ENCODE measurements at places on chromosomes 7 and 10. TPM values are rescaled to one million over a fixed set of nuclear protein-coding genes. Genes with fewer than 3 reads are reported as not detected.

Gene CTAGE8
- 5.1 TPM for total RNA-seq

Gene ELFN1
- 3.7 TPM for total RNA-seq

Gene GDF10
- total RNA-seq = 0.20 TPM

Gene FAM25G
- total RNA-seq = not detected

Gene CRYGN
- total RNA-seq = 0.79 TPM

Gene FOXP2
- not detected for total RNA-seq

Gene LDB3
- total RNA-seq = 0.18 TPM

GRCh38 chr10:94108200-94108599, 114.5 kb downstream of the PLCE1 start:
- no peaks in the 10 kb centered on the region for H3K27me3 ChIP-seq
- no peak overlapping the region for H3K4me3 ChIP-seq
- no peaks in the 10 kb centered on the region for H3K4me1 ChIP-seq
- DNase-seq = no peak
- no peaks in the 10 kb centered on the region for H3K36me3 ChIP-seq
- no peak overlapping the region for H3K27ac ChIP-seq

DNA sequence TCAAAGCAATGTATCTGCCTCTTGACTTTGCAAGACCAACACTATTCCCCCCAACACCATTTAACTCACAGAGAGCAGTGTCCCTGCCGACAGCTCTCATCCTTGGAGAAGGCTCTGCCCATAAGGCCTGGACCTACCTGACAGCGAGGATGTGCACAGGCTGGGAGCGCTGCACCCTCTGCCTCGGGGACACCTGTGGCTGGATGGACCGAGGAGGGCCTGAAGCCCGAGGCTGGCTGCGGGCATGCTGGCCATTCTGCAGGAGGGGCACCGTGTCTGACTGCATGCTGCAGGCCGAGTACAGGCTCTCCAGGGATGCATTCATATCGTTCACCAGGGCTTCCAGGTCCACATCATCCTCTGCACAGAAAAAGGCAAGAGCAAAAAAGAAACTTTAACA, 108.4 kb downstream of the GRB10 start:
- H3K36me3 ChIP-seq = peaks cover 29% of the 10 kb centered on the region
- no peak for DNase-seq
- no peak overlapping the region for H3K27ac ChIP-seq
- no peaks in the 10 kb centered on the region for H3K27me3 ChIP-seq
- no peak overlapping the region for H3K4me3 ChIP-seq

- no peak for DNase-seq
- H3K4me3 ChIP-seq = peak overlapping the region; percentile 36
- no peaks in the 10 kb centered on the region for H3K27me3 ChIP-seq
- peaks cover 34% of the 10 kb centered on the region for H3K4me1 ChIP-seq
- no peaks in the 10 kb centered on the region for H3K36me3 ChIP-seq
Observed at GRCh38 chr7:36279200-36279925, 110.3 kb upstream of the ANLN start.

DNA sequence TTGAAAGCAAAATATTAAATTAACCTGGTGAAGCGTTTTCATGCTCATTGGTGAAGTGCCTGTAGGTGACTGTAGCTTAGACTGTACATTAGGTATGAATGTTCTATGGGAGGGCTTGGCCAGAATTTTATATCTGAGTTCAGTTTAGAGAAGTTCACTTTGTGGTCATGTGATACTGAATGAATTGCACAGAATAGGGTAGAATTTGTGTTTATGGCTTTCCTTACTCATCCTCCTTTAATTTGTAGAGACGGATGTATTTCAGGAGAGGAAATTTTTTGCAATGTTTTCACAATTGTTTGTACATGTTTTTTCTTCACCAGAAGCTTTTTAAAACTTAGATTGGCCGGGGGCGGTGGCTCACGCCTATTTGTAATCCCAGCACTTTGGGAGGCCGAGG, 32.3 kb downstream of the REEP3 start:
- no peaks in the 10 kb centered on the region for H3K4me1 ChIP-seq
- no peak for DNase-seq
- H3K36me3 ChIP-seq = no peaks in the 10 kb centered on the region

- no peaks in the 10 kb centered on the region for H3K27me3 ChIP-seq
- no peak overlapping the region for H3K4me3 ChIP-seq
- H3K4me1 ChIP-seq = no peaks in the 10 kb centered on the region
- no peak for DNase-seq
Observed at GRCh38 chr7:102415685-102416225, 17.6 kb upstream of the ORAI2 start.

GRCh38 chr10:132204078-132204780, 17.5 kb downstream of the DPYSL4 start:
- DNase-seq = no peak
- no peaks in the 10 kb centered on the region for H3K27me3 ChIP-seq
- H3K4me1 ChIP-seq = no peaks in the 10 kb centered on the region
- H3K36me3 ChIP-seq = no peaks in the 10 kb centered on the region
- H3K4me3 ChIP-seq = no peak overlapping the region

GRCh38 chr10:89360157-89360556, 17.7 kb upstream of the IFIT1B start:
- no peak overlapping the region for H3K27ac ChIP-seq
- H3K4me3 ChIP-seq = no peak overlapping the region
- H3K27me3 ChIP-seq = no peaks in the 10 kb centered on the region
- no peaks in the 10 kb centered on the region for H3K4me1 ChIP-seq
- H3K36me3 ChIP-seq = no peaks in the 10 kb centered on the region

DNA sequence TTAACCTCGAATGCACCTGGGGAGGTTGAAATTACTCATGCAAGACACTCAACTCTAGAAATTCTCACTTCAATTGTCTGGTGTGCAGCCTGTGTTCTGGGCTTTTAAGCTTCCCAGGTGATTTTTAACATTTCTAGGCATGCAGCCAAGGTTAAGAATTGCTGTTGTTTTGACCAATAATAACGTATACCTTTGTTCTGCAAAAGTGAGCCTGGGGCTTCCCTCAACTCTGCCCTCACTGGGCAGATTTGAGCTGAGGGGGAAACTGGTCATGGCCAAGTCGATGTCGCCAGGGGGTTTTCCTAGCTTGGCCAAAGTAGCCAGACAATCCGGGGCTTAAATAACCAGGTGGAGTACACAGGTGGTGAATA, 568 bp downstream of the PRSS2 start:
- H3K27me3 ChIP-seq = no peaks in the 10 kb centered on the region
- H3K36me3 ChIP-seq = no peaks in the 10 kb centered on the region
- H3K4me1 ChIP-seq = no peaks in the 10 kb centered on the region
- no peak overlapping the region for H3K4me3 ChIP-seq

GRCh38 chr10:98028168-98028770, 2.2 kb downstream of the CRTAC1 start:
- no peaks in the 10 kb centered on the region for H3K36me3 ChIP-seq
- H3K27ac ChIP-seq = no peak overlapping the region
- DNase-seq = peak; percentile 91
- no peak overlapping the region for H3K4me3 ChIP-seq
- no peaks in the 10 kb centered on the region for H3K4me1 ChIP-seq

DNA sequence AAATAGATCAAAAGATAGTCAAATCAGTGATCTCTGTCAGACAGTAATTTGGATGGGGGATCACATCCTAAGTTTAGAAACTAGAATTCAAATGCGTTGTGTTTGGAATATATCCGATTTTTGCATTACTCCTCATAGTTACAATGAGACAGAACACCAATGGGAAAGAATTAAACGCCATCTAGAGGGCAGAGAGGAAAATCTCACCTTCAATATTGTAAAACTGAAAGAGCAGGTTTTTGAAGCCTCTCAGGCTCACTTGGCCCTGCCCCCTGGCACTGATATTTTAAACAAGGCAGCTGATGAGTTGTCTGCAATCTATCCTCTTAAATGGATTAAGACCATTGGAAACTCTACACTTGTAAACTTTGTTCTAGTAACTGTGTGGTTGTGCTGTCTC, 17.7 kb downstream of the FRG2B start:
- no peak overlapping the region for H3K4me3 ChIP-seq
- no peak for DNase-seq
- no peaks in the 10 kb centered on the region for H3K27me3 ChIP-seq
- H3K27ac ChIP-seq = no peak overlapping the region

DNA sequence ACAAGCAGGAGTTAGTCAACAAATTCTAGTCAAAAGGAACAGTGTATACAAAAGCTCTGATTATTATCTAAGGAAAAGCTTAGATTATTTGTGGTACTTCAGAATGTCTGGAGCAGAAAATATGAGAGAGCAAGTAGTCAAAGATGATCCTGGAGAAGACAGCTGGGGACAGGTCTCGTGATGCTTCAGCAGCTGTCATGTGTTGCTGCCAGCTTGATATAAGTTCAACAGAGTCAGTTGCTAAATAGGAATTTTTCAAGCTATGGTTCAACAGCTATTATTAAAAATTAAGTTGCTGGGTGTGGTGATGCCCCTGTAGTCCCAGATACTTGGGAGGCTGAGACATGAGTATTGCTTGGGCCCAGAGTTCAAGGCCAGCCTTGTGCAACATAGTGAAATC, 240.0 kb upstream of the RHOBTB1 start:
- no peaks in the 10 kb centered on the region for H3K27me3 ChIP-seq
- no peaks in the 10 kb centered on the region for H3K4me1 ChIP-seq
- H3K36me3 ChIP-seq = no peaks in the 10 kb centered on the region
- H3K27ac ChIP-seq = no peak overlapping the region

DNA sequence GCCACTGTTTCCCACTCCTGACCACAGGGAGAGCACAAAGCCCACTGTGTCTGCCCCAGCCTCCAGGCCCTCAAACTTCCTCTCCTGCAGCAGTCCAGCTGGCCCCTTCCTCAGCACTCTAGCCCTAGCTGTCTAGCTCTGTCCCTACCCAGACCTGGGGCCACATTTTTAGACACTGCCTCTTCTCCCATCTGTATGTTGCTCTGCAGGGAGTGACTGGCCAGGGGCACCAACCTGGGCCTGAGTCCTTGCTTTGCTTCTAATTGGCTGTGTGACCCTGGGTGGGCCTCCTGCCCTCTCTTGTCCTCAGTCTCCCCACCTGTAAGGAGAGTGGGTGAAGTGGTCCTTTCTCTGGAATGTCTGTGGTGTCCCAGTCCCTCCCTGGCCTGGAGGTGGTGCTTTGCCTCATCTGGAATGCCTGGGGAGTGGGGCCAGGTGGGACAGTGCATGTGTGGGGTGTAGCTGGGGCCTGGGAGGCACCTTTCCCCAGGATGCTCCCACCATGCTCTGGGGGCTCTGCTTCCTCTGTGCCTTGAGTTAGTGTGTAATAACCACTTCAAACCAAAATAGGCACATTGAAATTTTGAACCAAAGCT, 25.1 kb downstream of the AQP1 start:
- H3K27me3 ChIP-seq = no peaks in the 10 kb centered on the region
- no peak for DNase-seq
- no peaks in the 10 kb centered on the region for H3K36me3 ChIP-seq
- no peak overlapping the region for H3K4me3 ChIP-seq
- no peak overlapping the region for H3K27ac ChIP-seq
- H3K4me1 ChIP-seq = no peaks in the 10 kb centered on the region

DNA sequence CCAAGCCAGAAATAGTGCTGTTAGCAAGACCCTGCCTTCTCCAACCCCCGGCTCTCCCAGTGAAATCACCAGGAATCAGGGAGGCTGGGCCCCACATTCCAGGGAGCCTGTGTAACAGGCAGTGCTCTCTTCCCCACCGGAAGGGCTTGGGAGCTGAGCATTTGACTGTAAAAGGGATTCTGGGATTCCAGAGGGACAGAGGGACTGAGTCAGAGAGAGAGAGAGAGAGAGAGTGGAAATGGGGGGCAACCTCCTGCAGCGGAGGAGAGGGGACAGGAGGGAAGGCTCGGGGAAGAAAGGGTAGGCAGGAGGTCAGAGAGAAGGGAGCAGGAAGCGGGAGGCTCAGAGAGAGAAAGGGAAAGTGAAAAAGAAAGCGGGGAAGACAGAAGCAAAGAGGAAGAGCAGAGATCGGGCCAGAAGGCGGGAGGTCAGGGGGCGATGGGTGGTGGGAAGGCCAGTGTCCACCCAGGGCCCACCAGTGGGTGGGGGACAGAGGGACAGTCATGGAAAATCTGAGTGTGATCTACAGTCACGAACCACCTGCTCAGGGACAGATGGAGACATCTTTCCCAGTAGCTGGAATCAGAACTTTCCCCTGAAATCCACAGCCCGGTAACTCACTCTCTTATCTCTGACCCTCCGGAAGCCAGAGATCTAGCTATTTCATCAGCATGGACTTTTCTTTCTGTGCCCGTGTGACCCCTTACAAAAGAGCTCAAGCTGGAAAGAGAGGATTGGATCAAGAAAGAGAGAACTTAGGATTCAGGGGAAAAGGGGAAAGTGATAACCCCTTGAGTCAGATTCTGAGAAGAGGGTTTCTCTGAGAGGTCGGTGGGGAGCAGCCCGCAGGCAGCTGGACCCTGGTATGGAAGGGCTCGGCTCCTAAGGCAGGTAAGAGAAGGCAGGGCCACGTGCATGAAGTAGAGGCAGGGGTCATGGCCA, 4.6 kb upstream of the SERPINE1 start:
- DNase-seq = peak; percentile 76
- H3K27me3 ChIP-seq = no peaks in the 10 kb centered on the region
- H3K27ac ChIP-seq = peak overlapping the region; percentile 73
- peaks cover 5% of the 10 kb centered on the region for H3K36me3 ChIP-seq
- H3K4me1 ChIP-seq = peaks cover 11% of the 10 kb centered on the region

DNA sequence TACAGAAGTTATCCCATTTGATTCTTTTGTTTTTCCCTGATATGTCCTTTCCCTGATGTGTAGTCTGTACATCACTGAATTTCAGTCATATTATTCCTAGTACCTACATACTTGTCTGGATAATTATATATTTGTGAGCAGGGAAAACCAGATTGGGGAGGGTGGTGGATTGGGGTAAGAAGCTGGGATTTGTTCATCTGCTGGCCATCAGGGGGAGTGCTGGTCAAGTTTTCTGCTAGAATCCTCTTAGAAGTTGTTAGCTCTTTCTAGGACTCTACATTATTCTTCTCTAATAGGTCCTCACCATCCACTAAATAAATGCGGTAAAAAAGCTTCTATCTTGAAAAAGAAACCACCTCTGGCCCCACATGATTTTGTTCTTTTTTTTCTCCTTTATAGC, 232.7 kb upstream of the TAC1 start:
- H3K36me3 ChIP-seq = no peaks in the 10 kb centered on the region
- H3K4me3 ChIP-seq = no peak overlapping the region
- H3K4me1 ChIP-seq = no peaks in the 10 kb centered on the region
- no peak overlapping the region for H3K27ac ChIP-seq
- no peaks in the 10 kb centered on the region for H3K27me3 ChIP-seq
- peak; percentile 48 for DNase-seq

- no peaks in the 10 kb centered on the region for H3K27me3 ChIP-seq
- H3K27ac ChIP-seq = no peak overlapping the region
- H3K36me3 ChIP-seq = no peaks in the 10 kb centered on the region
- H3K4me3 ChIP-seq = no peak overlapping the region
Observed at GRCh38 chr7:83267141-83267631, 104.5 kb upstream of the PCLO start.

- no peak overlapping the region for H3K27ac ChIP-seq
- no peak for DNase-seq
- no peaks in the 10 kb centered on the region for H3K27me3 ChIP-seq
- H3K4me1 ChIP-seq = no peaks in the 10 kb centered on the region
Observed at GRCh38 chr7:151884312-151885201, 7.6 kb upstream of the PRKAG2 start.

All from H9 (cell line).